Osteoblast (primary cell): ENCODE measurements at places on chromosomes 7 and 10. TPM values are rescaled to one million over a fixed set of nuclear protein-coding genes. Genes with fewer than 3 reads are reported as not detected.

The AOAH gene
- total RNA-seq: under 0.01 TPM in 1 of 2 replicates, not detected in the other

The IL6 gene
- total RNA-seq: 37.4 and 52.8 TPM in 2 replicates

The CALN1 gene
- total RNA-seq: under 0.01 TPM in 1 of 2 replicates, not detected in the other

The KCNIP2 gene
- 0.88 and 1.4 TPM in 2 replicates for total RNA-seq

The SPDYE1 gene
- not detected in 2 replicates for total RNA-seq

The GRK5 gene
- 1.5 and 1.8 TPM in 2 replicates for total RNA-seq

The SLF2 gene
- 39.1 and 43.0 TPM in 2 replicates for total RNA-seq

The GRM3 gene
- total RNA-seq: not detected in 2 replicates

The SPAM1 gene
- total RNA-seq: not detected in 2 replicates

The TFR2 gene
- under 0.01 and 0.29 TPM in 2 replicates for total RNA-seq

The CALHM1 gene
- not detected in 2 replicates for total RNA-seq

The ACTR3C gene
- total RNA-seq: 1.8 and 3.8 TPM in 2 replicates

The CLRN3 gene
- total RNA-seq: not detected in 2 replicates

The CABCOCO1 gene
- total RNA-seq: 2.2 and 3.5 TPM in 2 replicates

The LRRC18 gene
- total RNA-seq: not detected in 2 replicates

The H2BK1 gene
- not detected in 2 replicates for total RNA-seq

The SEC23IP gene
- total RNA-seq: 28.6 and 38.6 TPM in 2 replicates

The MOGAT3 gene
- total RNA-seq: not detected in 2 replicates

The RPP38 gene
- 13.8 and 16.6 TPM in 2 replicates for total RNA-seq

The ACTL6B gene
- total RNA-seq: not detected in 2 replicates

The CALHM3 gene
- not detected in 2 replicates for total RNA-seq

The ABCA13 gene
- 3.6 and 4.4 TPM in 2 replicates for total RNA-seq

The LRIT1 gene
- total RNA-seq: not detected in 2 replicates

The TLL2 gene
- under 0.01 and 0.36 TPM in 2 replicates for total RNA-seq

The SPDYE5 gene
- under 0.01 TPM in 1 of 2 replicates, not detected in the other for total RNA-seq
